Stimulated activated naive CD4-positive, alpha-beta T cell (primary cell): ENCODE measurements at places on chromosomes 7 and 10.

- no peak for DNase-seq
These were observed 64.3 kb downstream of the FAM171A1 start for GRCh38 chr10:15306735-15307280.

- DNase-seq, result no peak
These were observed 127.4 kb upstream of the AGR3 start for GRCh38 chr7:17009007-17009719.

GRCh38 chr7:71652510-71652909 lies 520.6 kb downstream of the GALNT17 start:
- no peak for DNase-seq

DNA sequence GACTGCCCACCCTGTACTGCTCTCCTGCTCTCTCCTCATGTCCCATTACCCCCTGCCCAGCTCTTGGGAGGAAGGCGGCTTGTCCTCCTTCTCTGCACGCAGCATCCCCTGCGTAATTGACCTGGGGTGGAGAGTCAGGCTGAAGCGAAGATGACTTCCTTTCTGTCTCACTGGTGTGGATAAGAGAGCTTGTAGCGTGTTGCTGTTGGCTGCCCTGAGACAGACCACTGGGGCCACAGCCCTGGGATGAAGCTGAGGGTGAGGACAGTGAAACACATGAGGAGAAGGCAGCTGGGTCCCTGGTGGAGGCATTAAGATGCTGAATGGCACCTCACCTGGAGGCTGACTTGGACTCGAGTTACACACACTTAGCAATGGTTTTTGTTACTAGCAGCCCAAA lies 310.3 kb upstream of the ZNF32 start:
- no peak for DNase-seq

- no peak for DNase-seq
These were observed 70.2 kb downstream of the SORCS3 start for GRCh38 chr10:104711302-104711721.

DNA sequence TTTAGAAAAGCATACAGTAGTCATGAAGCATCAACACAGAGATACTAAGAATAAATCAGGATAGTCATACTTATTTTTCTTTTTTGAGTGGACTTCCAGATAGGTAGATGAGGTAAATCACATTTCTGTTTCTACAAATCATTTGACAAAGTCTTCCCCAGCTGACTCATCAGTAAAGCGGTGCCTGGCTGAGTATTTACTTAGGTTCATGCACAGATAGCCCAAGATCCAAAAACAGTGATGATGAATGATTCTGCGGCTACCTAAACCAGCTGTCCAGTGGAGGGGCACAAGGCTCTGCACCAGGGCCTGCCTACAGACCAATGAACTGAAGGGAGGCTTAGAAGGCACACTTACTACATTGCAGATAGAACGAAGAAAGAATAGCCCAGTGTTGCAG lies 113.1 kb downstream of the PARP12 start:
- DNase-seq, result no peak
